Putamen (tissue), 1 donor: ENCODE measurements at places on chromosomes 3 and 15.
A peak's percentile ranks its signal among the peaks of the same experiment; 100 is the strongest.

- DNase-seq: no peak
These were observed 125.0 kb downstream of the MOBP start for GRCh38 chr3:39592311-39593050.

DNA sequence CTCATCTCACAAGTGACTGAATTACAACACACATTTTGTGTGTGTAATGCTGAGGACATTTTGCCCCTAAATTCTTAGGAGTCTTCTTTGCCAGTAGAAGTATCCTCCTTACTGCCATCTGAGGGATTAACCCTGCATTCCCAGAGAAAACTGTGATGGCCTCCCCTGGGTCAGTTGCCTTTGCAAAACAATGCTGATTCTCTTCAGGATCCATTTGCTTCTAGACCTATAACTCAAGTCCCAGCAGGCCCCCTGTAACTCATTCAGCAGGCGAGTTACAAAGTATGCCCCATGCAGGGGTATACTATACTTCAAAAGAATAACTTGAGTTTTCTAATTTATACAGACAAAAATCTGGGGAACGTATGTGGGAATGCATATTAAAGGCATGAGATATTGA, 6.6 kb upstream of the MCF2L2 start:
- no peak for DNase-seq

- no peak for DNase-seq
These were observed 20.1 kb upstream of the ANKDD1A start for GRCh38 chr15:64891561-64891960.

DNA sequence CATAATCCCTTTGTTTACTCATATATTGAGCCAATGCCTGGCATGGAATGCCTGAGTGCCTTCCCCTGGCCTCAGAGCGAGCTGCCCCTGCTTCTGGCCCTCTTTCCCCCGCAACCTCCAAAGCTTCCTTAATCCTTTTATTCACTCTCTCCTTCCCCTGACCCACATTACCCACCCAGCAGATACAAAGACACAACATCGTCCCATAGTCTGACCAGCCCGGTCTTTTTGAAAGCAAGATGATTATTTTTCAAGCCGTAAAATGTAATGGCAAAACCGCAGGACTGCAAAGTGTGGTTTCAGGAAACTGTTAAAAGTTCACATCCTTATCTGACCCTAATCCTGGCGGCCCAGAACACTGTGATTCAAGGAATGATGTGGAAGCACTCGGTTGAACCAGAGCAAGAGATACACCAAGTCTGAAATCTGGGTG, 78.4 kb upstream of the LRTM1 start:
- DNase-seq: no peak

DNA sequence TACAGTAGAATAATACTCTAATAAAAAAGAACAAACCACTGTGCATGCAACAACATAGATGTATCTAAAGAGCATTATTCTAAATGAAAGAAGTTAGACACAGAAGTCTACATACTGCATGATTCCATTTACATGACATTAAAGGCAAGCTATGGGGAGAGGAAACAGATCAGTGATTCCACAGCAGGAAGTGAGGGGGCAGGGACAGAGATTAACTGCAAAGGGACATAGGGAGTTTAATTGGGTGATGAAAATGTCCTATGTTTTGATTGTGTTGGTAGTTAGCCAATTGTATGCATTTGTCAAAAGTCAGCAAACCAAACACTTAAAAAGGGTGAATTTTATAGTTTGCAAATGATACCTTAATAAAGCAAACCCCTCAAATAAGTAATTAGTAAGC, 13.8 kb downstream of the CRYGS start:
- no peak for DNase-seq

GRCh38 chr3:94360987-94361386, 298.1 kb downstream of the NSUN3 start:
- DNase-seq: peak; percentile 23

GRCh38 chr15:78104119-78104479, 11.7 kb downstream of the SH2D7 start:
- DNase-seq: no peak

- no peak for DNase-seq
These were observed 612 bp downstream of the UBA5 start for GRCh38 chr3:132660811-132661070.

DNA sequence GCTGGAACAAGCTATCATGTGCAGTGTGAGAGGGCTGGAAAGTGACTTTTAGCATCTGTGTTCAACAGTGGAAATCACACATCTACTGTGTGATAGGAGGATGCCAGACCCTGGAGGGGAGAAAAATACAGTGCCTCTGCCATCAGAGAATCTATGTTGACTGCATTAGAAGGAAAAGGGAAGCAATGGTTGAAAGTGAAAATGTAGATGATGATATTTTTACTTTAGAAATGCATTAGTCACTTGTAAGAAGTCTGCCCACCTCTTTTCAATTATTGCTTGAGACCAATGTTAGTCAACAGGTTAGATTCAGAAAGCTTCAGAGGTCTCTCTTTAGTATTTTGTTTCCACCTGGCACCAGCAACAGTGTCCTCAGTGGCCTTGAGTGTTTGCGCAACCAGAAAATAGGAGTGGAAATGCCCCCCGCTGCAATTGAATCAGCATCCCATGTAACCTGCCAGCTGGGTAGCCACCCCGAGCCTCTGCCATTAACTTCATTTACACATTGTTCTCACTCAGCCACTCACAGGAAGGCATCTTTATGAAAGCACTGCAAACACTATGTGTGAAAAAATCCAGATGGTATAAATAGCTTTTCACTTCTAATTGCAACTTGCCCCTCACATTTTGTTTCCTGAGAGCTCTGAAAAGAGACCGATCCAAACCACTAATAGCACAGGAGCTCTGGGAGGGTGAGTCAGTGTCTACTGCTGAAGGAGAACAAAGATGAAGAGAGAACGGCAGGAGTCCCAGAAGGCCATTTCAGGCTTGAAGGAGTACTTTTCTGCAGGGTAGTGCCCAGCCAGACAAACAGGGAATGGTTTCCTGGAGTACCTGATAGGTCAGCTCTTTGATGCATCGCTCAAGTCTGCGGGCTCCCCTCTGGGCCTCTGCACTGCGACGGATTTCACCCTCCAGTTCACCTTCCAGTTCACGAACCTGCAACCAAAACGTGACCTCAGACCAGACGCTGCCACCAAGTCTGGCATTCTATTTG, 92.1 kb downstream of the HHLA2 start:
- DNase-seq: peak; percentile 22

GRCh38 chr15:83164111-83164770, 43.4 kb downstream of the HDGFL3 start:
- no peak for DNase-seq

DNA sequence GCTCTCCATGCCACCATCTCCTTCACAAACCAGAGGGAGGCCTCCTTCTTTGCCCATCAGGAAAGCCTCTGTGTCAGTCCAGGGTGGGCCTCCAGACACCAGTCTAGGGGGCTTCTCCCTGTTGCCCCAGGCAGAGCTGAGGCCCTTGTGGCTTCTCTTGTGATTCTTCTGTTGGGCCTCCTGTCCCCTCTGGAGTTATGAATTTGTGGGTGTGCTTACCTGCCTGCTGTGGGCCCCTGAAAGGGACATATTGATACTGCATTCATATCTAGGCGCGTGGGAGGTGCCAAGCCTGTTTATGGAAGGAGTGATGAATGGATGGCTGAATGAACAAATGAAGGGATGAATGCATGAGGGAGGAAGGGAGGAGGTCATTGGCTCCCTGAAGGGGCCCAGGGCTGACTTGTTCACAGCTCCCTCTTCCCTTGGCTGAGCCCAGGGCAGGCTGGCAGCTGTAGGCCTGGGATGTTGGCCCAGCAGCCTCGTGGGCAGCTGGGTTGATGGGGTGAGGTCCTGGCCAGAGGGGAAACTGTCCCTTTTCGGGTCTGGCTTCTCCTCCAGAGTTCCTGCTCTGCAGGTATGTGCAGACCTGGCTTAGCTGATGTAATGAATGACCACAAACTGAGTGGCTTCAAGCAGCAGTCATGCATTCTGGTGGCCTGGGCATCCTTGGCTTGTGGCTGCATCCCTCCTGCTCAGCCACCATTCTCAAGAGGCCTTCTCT, 195.4 kb downstream of the GOLGA6L6 start:
- no peak for DNase-seq

DNA sequence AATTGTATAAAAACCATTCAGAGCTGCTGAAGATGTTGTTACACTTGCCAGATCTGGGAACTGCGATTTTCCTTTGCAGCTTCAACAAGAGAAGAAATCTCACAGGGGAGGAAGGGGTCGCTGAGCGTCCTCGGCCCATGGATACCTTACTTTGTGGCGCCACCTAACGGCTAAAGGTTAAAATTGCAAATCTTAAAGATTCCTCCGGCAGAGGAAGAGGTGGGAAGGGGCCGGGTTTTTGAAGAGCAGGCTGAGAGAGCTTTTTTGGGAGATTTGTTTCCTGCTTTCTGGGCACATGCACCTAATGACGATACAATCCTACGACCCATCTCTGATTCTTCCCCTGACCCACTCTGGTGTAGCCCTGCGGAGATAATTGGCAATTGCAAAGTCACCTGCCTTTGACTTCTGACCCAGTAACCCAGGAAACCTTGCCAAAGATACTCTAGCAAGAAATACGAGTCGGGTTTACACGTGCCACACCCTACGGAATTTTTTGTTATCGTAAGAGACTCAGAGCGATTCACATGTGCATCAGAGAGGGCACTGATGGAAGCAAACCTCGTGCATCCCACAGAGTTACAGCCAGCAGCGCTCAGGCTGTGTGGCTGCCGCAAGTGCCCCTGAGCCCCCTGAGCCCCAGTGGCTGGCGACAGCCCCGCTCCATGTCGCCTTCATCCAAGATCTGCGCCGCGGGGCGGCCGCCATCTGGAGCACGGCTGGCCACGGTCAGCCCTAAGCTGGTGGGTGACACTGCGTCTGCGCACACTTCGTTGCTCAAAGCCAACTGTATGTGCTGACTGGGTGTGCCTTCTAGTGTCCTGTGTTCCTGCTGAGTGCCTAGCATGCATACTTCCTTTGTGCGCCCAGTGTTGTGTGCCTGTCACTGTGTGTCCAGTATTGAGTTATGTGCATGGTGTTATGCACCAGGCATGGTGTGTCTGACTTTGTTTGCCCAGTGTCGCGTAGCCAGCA, 55.2 kb upstream of the CHRNA7 start:
- peak; percentile 43 for DNase-seq

DNA sequence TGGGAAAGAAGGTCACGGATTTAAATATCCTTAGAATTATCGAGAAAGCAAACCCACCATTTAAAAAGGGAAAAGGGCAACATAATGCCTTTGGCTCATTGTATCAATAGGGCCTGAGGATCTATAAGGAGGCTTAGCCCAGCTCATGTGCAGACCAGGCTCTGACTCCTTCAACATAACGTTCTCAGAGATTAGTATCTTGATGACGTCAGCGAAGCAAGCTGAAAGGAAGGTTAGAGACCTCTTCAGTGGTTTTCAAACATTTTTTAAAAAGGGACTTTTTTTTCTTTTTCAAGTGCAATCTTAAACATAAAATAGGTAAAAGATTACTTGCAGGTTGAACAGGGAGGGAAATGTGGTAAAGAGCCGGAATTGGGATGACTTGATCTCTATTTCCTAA, 463.9 kb upstream of the ADAMTS9 start:
- no peak for DNase-seq

DNA sequence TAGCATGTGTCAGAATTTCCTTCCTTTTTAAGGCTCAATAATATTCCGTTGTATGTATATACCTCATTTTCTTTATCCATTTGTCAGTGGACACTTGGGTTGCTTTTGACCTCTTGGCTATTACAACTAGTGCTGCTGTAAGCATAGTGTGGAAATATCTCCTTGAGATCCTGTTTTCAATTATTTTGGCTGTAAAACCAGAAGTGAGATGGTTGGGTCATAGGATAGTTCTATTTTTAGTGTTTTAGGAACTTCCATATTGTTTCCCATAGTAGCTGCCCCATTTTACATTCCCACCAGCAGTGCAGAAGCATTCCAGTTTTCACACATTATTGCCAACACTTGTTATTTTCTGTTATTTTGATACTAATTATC, 70.4 kb upstream of the C15orf39 start:
- DNase-seq: no peak

DNA sequence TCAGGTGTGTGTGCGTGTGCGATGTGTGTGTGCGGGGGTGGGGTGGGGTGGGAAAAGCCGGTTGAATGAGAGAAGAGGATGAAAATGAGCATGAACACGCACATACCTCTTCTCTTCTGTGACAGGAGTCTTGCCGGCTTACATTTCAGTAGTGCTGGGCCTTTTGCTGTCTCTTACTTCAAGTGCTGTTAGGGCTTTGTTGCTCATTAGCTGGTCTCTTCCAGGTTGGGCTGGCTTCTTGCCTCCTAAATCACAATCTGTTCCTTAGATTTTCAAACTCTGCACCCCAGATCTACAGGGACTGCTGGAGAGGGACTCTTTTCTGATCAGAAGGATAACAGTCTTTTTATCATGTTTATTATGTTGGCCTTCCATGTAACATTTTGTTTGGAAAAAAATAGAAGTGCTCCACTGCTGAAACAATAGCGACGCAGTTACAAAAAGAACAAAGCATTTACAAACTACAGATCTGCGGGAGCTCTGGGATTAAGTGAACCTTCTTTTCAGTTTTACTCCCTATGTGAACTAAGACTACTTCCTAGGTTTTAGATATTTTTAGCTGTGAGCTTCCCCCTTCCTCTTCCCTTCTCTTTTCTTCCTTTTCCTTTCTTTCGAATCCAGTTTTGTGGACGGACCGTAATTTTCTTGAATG, 48.5 kb downstream of the USP13 start:
- DNase-seq: no peak

DNA sequence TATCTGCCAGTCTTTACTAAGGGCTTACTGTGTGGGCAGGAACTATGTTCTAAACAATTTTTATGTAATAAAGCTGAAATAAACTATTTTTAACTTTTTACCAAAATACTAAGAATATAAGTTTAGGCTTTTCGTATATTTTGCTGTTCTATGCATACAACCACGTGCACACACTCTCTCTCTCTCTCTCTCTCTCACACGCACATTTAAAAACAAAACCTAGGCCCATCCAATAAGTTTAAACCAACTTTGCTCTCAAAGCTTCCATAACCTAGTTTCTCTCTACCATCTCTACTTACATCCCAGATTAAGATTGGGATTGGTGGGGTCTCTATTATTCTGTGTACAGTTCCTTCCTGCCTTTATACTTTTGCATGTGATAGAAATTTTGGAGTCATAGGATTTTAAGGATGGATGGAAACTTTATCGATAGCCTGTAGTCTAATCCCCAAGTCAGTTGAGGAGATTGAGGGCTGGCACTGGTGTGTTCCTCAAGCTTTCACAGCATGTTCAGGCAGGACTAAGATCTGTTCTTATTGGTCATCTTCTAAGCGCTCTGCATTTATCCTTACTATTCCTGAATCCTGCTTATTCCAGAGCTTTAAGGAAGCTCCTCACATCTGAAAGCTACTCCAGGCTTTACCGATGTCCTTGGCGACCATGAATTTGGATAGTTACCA, 1.8 kb downstream of the GPR171 start:
- no peak for DNase-seq

GRCh38 chr3:105394177-105394576, 27.5 kb downstream of the ALCAM start:
- DNase-seq: no peak

DNA sequence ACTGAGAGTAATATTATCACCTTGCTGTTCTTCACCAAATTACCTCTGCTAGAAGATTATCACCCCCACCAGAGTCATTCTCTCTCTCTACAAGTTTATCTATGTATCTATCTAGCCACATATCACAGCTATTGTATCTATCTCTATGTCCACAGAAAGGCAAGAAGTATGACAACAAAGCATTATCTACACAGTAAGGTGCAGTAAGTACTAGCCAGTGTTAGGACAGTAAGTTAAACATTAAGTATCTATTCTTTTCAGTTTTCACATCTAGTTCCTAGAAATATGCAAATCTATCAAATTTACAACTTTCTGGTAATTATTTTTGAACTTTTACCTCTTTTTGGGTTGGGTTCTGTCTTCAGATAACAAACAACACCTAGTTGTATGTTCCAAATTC, 26.5 kb upstream of the XXYLT1 start:
- DNase-seq: no peak
